ENCODE measurements at places on chromosomes 16 and 17.

DNA sequence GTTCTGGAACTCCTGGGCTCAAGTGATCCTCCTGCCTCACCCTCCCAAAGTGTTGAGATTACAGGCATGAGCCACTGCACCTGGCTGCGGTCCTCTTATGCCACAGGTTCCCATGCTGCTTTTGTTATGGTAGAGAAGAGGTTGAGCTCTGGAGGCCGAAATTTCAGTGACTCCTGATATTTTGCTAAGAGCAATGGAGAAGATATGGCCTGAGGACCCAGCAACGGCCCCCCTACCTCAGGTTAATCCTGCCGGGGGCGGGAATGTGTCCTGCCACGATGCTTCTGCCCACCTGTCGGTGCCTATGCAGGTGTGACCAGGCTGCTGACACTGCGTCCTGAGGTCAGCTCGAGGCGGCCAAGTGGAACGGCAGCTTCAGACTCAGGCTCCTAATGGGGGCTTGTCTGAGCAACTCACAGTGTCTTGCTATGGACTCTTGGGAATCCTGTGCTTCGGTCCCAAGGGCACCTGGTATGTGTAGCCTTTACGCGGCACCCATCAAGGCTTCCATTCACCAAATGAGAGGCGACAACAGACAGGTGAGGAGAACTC, 7.6 kb upstream of the SEC14L1 start:
- DNase-seq: no peak

GRCh38 chr17:72110942-72111318, 9.9 kb upstream of the SOX9 start:
- DNase-seq: no peak

DNA sequence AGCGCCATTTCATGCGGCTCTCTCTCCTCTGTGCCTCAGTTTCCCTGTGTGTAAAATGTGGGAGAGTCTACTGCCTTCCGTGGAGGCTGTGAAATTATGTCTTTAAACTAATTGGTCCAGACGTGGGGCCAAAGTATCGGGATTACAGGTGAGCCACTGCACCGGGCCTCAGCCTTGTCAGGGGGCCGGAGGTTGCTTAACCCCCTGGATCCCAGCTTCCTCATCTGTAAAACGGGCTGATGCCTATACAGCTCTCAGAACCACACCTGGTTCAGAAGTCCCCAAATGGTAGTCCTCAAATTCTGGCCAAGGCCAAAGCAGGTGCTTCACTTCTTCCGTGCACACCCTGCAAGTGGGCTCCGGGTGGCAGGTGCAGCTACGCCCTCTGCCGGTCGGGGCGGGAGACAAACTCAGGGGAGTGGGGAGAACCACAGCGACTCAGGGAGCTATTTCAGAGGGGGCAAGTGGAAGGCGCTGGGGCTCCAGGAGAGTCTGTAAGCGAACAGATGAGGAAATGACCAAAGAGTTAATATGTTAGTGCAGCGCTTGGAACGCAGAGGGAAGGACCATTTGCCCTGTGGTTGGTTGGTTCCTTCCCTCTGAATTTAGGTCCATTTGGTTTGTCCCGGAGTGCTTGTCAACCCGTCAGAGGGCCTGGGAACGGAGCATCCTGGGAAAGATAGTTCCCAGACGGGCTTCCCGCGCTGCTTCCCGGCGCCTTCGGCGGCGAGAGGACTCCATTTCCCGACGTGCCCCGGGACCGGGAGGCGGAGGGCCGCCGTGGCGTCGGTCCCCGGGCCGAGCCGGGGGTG, at the start of gene MGRN1:
Gene MGRN1 (plus strand): TSS at position 812 of the 812 bp plus-strand sequence. CDS start 135 bp downstream, outside the sequence.
- DNase-seq: peak; percentile 93

GRCh38 chr17:43456661-43457361, 27.0 kb upstream of the DHX8 start:
- DNase-seq: peak; percentile 10

DNA sequence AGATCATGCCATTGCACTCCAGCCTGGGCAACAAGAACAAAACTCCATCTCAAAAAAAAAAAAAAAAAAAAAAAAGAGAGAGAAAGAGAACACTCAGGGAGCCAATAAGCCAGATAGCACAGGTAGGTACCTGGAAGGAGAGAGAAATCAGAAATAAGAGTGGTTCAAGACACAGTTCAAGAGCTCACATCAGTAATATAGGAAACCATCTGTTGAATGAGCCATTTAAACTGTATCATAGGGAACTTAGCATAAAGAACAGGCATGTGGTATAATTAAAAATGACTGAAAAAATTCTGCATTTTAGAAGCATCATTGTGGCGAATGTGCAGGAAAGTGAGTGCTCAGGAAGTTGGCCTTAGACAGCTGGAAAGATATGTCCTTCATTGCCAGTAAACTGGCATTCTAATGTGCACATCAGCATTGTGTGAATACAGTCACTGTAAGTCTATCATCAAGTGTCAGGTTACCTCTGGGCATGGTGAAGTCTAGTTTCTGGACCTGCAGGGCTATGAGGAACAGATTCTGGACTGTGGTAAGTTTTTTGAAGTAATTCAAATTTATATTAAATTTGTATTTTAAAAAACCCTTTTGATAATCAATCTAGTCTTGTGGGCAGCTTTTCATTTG, 20.4 kb downstream of the KRT12 start:
- DNase-seq: no peak

GRCh38 chr17:59378675-59379074, 47.2 kb downstream of the YPEL2 start:
- DNase-seq: no peak

GRCh38 chr17:76076765-76077583, 2.0 kb upstream of the ZACN start:
- no peak for DNase-seq

DNA sequence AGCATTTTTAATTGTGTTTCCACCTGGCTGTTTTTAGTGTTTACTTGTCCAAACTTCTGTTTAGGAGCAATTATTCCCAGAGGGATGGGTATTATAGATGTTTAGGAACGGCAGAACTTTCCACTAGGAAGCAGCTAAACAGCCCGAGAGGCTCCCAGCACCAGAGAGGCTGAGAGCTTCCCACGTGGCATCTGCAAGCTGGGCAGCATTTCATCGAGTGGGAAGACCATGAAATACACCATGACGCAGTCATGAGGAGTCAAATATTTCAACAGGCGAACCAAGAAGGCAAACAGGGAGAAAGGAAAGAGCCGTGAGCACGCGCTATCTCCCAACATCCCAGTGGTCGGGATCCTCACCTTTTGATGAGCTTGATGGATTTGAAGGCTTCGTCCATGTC, 24.1 kb downstream of the TMEM204 start:
- no peak for DNase-seq

- no peak for DNase-seq
These were observed 3.5 kb downstream of the MED1 start for GRCh38 chr17:39447561-39447960.

GRCh38 chr17:39700148-39700987, 504 bp downstream of the ERBB2 start:
- no peak for DNase-seq

- DNase-seq: no peak
These were observed 410.4 kb upstream of the MON1B start for GRCh38 chr16:76780556-76780955.

Measured in stimulated activated naive CD8-positive, alpha-beta T cell treated with anti-CD3 and anti-CD28 coated beads, Interleukin-15, Interleukin-2, amounts not matched to agents 100 U/mL and 50 U/mL, for 24 hours (primary cell).